Head of caudate nucleus (tissue), 42 donors: ENCODE measurements at places on chromosomes 4 and X.

- peak; percentile 73 for DNase-seq
Measured at GRCh38 chrX:69968950-69969349, 80.8 kb downstream of the AWAT2 start.

- DNase-seq: no peak
Measured at GRCh38 chr4:182507805-182508204, 264.6 kb downstream of the TENM3 start.

DNA sequence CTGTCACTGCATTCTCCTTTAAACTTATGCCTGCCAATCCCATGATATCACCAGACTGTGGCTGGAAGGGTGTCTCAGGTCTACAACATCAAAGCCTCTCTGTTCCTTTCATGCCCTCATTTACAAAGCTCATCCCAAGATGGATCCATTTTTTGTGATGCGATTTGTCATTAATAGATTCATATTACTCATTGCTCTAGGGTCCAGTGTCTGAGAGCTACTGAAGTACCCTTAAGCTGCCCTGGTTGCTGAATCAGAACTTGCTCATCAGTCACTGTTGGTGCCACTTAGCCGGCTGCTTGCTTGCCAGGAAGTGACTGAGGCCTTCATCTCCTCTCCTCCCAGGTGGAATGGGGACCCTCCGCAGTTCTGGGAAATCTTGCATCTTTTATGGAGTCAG is 395.5 kb upstream of the BOD1L1 start:
- no peak for DNase-seq

DNA sequence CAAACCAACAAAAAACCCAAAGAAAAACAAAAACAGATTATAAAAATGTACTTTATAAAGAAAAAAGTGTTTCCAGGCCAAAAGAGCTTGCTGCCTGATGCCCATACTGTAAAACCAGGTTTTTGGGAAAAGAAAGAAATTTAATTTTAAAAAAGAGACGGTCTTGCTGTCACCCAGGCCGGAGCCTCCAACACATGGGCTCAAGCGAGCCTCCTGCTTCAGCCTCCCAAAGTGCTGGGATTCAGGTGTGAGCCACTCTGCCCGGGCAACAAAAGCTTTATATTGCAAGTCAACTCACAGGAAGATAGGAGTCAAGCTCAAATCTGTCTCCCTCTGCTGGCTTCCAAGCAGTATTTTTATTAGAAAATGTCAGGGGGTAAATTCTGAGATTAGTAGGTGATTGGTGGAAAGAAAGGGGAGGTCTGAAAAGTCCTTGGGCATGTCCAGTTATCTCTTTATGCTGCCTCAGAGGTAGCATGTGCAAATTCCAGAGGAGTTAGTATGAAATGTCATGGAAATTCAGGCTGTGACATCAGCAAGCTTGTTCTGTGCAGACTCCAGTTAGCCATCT is 39.4 kb downstream of the MGST2 start:
- DNase-seq: no peak

GRCh38 chr4:67576538-67576937 is 18.0 kb downstream of the STAP1 start:
- DNase-seq: no peak

- no peak for DNase-seq
Measured at GRCh38 chrX:115693476-115693875, 132.5 kb downstream of the PLS3 start.
